ENCODE measurements at places on chromosomes 3 and 15. TPM values are rescaled to one million over a fixed set of nuclear protein-coding genes. Genes with fewer than 3 reads are reported as not detected.

GRCh38 chr15:68209272-68209671 lies 4.1 kb upstream of the CALML4 start:
- DNase-seq: no peak

GRCh38 chr3:154229217-154229590 lies 95.1 kb downstream of the DHX36 start:
- DNase-seq: no peak

- DNase-seq: peak; percentile 71
Measured at GRCh38 chr3:172305552-172305951, 142.7 kb downstream of the GHSR start.

GRCh38 chr3:185982632-185983031 lies 44.8 kb upstream of the TRA2B start:
- DNase-seq: no peak

DNA sequence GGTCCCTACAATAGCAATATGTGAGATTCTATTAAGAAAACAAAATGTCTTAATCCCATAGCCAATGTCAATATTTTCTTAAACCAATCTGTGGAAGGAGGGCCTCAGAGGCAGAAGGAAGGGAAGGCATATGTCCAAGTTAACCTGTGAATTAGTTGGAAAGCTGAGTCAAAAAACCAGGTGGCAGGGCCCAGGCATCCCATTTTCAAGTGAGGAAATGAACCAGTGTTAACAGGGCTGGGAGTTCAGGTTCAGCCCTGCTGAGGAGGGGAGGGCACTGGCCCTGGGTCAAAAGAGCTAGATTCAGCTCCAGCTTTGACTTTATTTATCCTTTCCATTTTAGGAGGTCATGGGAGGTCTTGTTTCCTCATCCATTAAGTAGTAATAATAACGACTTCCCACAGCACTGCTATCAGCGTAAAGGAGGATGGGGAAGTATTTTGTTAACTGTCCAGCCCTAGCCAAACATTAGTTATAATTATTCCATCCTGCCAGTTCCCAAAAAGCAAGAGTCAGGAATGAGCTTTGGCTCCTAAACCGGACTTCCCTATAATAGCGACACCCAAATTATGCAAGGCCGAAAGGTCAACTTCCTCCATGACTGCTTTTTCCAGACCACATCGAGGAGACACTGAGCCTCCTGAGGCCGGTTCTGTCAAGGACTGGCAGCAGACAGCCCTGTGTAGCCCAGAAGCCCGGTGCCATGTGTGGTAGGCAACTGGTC lies 3.2 kb downstream of the MASP1 start:
- DNase-seq: no peak

- DNase-seq: no peak
Measured at GRCh38 chr15:57410373-57410772, 34.1 kb downstream of the CGNL1 start.

GRCh38 chr3:168914662-168915061 lies 748.9 kb downstream of the MECOM start:
- DNase-seq: peak; percentile 1

- DNase-seq: no peak
Measured at GRCh38 chr15:56208185-56208584, 35.5 kb downstream of the RFX7 start.

- peak; percentile 15 for DNase-seq
Measured at GRCh38 chr15:67303490-67304363, 49.1 kb downstream of the IQCH start.

GRCh38 chr3:10344147-10344943 lies 23.4 kb upstream of the SEC13 start:
- peak; percentile 12 for DNase-seq

DNA sequence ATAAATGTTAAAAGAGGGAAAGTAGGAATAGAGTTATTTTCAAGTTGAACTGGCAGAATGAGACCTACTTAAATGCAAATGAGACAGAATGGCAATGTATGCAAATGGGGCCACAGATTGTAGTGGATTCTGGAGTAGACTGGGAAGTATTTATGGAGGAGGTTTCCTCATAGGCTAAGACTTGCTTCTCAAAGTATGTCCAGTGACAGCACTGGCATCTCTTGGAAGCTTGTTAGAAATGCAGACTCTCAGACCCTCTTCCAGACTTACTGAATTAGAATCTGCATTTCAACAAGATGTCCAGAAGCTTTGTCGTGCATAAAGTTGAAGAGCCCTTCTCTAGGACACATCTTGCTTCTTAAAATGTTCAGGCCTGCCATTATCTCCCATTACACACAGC lies 67.8 kb upstream of the SNTN start:
- no peak for DNase-seq

GRCh38 chr3:189353988-189354889 lies 182.5 kb downstream of the TPRG1 start:
- DNase-seq: no peak

DNA sequence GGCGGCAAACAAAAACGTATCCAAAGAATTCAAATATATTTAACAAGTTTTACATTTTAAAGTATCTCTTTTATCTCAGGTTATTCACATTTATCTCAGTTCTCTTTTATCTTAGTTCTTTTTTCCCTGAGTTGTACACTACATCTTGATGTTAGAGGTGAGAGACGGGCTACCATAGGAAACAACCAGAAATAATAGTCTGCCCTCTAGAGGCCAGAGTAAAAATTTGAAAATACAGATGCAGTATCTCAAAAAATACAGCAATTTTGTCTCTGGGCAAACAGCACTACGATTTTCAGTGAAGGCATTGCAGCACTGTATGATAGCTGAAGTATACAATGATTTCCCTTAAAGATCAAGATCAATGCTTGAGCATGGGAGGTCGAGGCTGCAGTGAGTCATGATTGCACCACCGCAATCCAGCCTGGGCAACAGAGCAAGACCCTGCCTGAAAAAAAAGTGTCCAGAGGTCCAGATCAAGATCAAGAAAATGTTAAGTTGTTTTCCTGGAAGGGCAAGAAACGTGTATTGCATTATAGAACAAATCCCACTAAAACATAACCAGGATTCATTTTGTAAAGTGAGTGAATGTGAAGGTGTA lies 82.6 kb upstream of the ATP11B start:
- DNase-seq: peak; percentile 27

GRCh38 chr3:62605413-62606068 lies 232.2 kb upstream of the FEZF2 start:
- DNase-seq: no peak

- DNase-seq: no peak
Measured at GRCh38 chr3:71066356-71066755, 517.2 kb downstream of the FOXP1 start.

DNA sequence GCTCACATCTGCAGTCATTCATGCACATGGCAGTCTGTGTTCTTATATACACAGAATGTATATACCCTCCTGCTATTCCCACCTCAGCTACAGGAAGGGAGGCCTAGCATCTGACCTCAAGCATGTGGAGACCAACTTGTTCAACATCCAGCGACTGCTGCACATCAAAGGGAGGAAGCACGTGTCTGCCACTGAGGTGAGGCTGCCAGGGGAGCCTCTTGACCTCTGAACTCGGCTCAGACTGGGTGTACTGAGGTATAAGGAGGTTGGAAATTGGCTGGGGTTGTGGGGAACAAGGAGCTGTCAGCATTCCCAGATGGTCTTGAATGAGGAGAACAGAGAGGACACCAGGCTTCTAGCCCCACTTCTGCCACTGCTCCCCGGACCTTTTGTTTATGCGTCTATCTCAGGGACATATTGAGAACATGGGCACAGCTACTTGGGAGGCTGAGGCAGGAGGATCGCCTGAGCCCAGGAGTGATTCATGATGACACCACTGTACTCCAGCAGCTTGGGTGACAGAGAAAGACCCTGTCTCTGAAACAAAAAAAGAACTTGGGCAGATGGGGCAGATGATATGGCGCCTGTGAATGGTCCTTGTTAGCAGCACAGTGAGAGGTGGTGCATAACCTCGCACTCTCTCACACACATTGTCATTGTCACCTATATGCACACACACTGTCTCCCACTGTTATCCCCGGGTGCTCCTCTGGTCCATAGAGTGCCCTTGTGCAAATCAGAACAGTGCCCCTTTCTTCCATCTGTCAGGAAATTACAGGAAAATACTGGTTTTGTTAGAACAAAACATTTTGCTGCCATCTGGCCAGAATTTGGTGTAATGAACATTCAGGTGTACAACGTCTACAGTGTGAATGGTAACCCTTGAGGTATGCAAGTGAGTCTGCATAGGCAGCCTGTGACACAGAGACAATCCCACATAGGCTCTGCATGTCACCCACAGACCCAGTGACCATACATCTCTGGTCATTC lies 5.4 kb downstream of the VILL start:
- DNase-seq: no peak

The GATM gene
- 0.38 TPM for total RNA-seq

The LSAMP gene
- not detected for total RNA-seq

The GP9 gene
- not detected for total RNA-seq

The SLC22A14 gene
- total RNA-seq: not detected

The CFAP100 gene
- total RNA-seq: not detected

The MEGF11 gene
- not detected for total RNA-seq

The TM4SF18 gene
- total RNA-seq: 0.37 TPM

The IL17RE gene
- total RNA-seq: 0.54 TPM

The GABRR3 gene
- not detected for total RNA-seq

Data from HFFc6 (cell line).